T-helper 1 cell (primary cell): ENCODE measurements at places on chromosomes 3 and 15.

DNA sequence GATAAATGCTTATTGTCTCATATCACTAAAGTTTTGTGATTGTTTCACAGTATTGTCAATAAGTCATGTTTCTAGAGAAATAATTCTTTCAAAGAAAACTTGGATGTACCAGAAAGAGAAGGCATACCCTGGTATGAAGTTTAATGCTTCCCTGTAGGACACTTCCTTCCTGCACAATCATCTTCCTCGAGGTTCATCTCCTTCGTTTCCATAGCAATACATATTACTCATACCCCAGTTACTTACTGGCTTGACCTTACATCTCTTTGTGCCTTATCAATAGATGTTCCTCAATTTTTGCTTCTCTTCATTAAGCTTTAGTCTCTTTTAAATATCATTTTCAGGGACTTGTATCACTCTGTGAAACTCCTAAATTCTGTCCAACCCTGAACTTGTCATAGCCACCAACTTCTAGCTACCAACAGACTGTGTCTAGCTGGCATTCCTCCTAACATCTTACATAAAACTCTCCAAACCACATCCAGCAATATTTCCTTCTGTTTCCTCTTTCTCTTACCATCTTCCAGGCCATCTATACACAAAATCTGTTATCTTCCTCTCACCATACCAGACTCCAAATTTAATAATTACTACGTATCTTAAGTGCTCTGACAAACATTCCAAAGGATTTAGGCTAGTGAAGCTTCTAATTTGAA is 134.3 kb downstream of the GADL1 start:
- DNase-seq, result no peak

DNA sequence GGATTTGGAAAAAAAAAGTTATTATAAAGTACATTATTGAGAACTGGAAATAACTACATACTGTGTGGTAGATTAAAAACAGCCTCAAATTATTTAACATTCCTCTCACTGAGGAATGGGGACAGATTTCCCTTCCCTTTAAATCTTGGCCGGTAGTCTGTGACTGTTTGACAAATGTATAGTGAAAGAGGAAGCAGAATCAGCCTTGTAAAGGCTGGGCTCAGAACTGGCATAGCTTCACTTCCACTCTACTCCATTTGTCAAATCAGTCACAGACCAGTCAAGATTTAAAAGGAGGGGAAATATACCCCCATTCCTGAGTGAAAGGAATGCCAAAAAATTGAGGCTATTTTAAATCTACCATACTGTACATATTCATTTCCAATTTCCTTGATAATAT is 18.2 kb upstream of the B4GALT4 start:
- DNase-seq, result no peak

GRCh38 chr15:100856867-100857266 is 22.8 kb upstream of the ALDH1A3 start:
- DNase-seq, result no peak

GRCh38 chr15:96068897-96069296 is 261.6 kb upstream of the NR2F2 start:
- DNase-seq, result no peak

DNA sequence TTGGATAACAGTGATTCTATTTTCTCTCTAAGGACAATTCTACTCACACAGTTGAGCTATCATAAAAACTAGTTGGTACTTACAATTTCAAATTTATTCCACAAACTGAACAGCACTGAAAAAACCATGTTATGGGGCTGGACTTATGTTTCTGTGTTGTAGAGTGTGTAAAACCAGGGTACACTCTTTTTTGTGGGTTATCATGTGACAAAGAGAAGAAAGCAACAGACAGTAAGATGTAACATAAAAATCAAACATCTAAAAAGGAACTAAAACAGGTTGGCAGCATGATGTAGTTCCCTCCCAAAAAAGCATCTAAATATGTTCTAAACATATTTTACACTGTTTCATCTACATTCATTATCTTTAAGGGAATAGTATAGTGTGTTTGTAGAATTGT is 757.9 kb downstream of the ROBO1 start:
- DNase-seq, result no peak

- DNase-seq, result no peak
Measured at GRCh38 chr3:17088017-17088416, 203.3 kb downstream of the PLCL2 start.

GRCh38 chr3:171480526-171480925 is 20.3 kb upstream of the TNIK start:
- no peak for DNase-seq

- DNase-seq, result no peak
Measured at GRCh38 chr3:156175570-156175969, 55.2 kb downstream of the KCNAB1 start.

GRCh38 chr3:177778633-177779032 is 581.4 kb upstream of the TBL1XR1 start:
- DNase-seq, result no peak

DNA sequence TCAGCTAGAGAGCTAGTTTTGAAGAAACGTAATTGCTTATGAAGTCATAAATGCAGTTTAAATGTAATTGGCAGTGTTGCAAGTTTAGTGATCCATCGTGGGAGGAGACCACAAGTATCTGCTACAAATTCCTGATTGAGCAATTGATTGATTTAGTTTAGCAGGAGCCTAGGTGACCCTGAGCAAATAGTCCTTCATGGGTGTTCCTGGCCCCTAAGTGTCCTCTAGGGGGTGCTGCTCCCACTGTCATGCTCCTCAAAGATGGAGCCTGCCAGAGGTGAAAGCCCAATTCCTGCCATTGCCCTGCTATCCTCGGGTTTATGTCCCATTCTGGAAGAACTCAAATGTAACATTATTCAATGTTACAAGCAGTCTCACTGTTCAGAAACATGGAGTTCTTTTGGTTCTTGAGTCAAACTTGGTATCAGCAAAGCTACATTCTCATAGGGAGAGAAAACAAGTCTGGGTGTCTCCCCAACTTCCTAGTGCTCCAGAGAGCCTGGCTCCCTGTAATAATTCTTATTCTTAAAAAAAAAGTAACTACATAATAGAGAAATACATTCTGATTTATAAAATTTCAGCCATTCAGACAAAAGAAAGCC is 29.8 kb upstream of the SENP5 start:
- peak; percentile 64 for DNase-seq

GRCh38 chr15:83340087-83340486 is 55.6 kb upstream of the BNC1 start:
- no peak for DNase-seq

DNA sequence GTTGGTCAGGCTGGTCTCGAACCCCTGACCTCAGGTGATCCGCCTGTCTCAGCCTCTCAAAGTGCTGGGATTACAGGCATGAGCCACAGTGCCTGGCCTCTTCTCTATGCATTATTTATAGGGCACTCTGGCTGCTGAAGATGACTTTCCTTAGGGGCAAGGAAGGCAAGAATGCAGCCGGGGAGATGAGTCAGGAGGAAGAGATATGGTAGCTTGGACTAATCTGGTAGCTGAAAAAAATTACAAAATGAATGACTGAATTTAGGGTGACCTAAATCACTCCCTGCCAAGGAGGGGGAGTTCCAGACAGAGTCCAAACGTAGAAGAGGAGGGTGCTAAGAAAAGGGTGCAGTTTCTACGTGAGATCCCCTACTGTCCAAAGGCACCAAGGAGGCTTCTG is 14.2 kb downstream of the RHCG start:
- DNase-seq, result no peak

DNA sequence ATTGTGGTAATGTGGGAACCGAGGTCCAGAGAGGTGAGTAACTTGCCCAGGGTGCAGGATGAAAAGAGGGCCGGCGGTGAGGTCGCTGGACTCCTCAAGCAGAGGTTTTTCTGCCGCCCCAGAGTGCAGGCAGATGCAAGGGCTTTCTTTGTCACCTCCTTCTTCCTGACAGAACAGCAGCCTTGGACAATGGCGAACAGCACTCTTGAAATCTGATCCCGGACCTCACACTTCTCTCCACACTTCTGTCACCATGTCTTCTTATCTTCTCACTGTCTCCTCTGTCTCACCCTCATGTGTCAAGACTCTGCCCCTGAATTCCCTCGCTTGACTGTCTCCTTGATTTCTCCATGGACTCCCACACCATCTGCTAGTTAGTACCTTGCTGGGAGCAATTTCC is 15.4 kb upstream of the VPS8 start:
- no peak for DNase-seq

DNA sequence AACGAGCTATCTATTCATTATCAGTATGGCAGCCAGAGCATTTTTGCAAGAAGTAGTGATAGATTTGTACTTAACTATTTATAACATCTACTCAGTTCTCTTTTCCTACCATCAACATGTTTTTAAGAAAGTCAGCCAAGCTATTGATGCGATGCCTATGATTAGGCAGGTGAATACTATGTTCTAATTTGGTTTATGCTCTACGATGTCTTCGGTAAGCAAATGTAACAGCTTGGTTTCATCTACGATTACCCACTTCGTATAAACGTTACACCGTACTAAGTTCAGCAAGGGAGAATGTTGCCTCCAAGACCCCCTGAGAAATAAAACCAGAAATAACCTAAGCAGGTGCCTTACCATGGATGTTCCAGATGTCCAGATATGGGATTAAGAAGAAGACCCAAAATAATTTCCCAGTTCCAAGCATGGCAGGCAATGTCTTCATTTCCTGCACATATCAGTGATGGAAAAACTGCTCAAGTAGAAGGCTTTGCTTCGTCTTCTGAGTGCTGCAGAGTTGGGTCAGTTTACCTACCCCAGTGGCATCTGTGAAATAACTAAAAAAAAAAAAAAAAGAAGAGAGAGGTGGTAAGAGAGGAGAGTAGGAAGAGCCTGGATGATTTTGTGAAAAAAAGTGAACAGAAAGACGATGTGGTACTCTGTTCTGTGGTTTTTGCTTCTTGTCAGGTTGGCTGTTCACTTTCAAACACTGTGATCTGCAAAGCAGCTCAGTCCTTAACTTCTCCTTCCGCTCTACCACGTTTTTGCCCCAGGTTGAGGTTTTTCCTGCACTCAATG is at the start of gene BTLA:
Gene BTLA (minus strand): TSS at position 559 of the 798 bp plus-strand sequence. CDS start 114 bp downstream, at position 445.
- DNase-seq, result peak; percentile 64

GRCh38 chr3:113437411-113437810 is 3.9 kb downstream of the CFAP44 start:
- DNase-seq, result no peak

GRCh38 chr15:70835841-70836240 is 18.1 kb downstream of the LARP6 start:
- no peak for DNase-seq

DNA sequence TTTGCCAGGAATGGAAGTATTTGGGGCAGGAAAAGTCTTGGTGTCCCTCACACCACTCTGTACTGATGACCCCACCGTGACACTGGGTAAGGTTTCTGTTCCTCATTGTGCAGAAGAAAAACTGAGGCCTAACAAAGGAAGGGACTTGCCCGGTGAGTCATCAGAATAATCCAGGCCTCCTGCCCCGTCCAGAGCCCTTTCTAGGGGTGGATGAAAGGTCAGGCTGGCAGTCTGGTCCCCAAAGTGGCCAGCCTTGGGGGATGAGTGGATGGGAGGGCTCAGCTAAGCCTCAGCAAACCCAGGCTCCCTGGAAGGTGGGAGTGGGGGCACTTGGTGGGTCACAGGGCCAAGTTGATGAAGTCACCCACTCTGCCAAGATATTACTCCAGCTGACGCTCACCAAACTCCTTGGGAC is 2.3 kb upstream of the DNAH1 start:
- no peak for DNase-seq

- DNase-seq, result peak; percentile 46
Measured at GRCh38 chr3:46314517-46314916, 39.4 kb upstream of the CCR2 start.

GRCh38 chr15:40543631-40544294 is 21.1 kb downstream of the CCDC32 start:
- DNase-seq, result no peak

DNA sequence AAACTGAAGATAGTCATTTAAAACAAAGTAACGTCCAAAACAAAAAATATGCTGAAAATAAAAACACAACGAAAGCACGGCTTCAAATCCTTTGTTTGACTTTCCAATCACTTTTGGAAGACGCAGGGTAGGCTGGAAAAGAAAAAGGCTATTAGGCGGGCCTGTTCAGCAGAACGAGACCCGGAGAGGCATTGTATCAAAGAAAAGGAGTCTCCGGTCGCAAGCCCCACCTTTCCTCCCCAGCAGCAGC is 691 bp downstream of the SENP7 start:
- DNase-seq, result no peak

- no peak for DNase-seq
Measured at GRCh38 chr15:82789491-82789890, 16.4 kb downstream of the FSD2 start.

DNA sequence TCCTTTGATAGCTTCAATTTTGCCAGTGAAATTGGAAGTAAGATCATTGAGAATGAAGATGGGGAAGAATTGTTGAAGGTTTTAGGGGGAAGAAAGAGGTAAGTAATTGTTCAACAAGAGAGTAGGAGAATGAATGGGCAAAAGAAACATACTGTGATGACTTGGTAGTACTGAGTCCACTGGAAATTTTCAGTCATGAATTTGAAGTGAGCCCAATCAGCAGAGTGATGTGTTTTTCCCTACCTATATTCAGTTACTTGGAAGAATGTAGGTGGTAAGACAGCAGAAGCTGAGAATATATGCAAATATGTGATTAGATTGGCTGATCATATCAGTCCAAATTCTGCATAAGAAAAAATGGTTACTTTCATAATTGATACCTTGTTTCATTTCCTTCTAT is 569.6 kb downstream of the AGBL1 start:
- DNase-seq, result no peak

DNA sequence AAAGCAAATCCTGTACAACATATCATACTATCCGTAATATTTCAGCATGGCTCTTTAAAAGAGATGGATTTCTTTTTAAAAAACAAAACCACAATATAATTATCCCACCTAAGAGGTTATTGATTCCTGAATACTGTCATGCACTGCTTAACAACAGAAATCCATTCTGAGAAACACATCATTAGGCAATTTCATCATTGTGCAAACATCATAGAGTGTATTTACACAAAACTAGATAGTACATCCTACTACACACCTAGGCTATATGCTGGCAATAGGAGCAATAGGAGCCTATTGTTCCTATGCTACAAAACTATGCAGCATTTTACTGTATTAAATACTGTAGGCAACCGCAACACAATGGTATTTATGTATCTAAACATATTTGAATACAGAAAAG is 242.0 kb downstream of the NEK10 start:
- no peak for DNase-seq

- DNase-seq, result no peak
Measured at GRCh38 chr15:91561371-91562100, 292.0 kb upstream of the SLCO3A1 start.

DNA sequence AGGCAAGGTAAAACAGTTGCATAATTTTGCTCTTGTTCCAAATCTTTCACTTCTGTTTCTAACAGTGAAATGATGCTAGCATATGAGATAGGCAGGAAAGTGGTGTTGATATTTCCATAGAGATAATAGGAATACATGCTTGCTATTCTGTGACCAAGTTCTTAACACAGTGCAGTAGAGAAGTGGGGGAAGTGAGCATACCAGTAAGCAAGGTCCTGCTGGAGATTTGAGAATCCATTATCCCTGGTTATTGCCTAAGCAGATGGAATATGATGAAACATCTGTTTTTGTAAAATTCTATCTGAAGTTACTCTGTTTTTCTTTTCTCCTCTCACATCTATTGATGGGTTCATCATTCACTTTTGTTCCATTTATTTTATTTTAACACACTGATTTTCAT is 28.7 kb downstream of the USP8 start:
- DNase-seq, result no peak
